ENCODE measurements at places on chromosomes 3 and 15.

DNA sequence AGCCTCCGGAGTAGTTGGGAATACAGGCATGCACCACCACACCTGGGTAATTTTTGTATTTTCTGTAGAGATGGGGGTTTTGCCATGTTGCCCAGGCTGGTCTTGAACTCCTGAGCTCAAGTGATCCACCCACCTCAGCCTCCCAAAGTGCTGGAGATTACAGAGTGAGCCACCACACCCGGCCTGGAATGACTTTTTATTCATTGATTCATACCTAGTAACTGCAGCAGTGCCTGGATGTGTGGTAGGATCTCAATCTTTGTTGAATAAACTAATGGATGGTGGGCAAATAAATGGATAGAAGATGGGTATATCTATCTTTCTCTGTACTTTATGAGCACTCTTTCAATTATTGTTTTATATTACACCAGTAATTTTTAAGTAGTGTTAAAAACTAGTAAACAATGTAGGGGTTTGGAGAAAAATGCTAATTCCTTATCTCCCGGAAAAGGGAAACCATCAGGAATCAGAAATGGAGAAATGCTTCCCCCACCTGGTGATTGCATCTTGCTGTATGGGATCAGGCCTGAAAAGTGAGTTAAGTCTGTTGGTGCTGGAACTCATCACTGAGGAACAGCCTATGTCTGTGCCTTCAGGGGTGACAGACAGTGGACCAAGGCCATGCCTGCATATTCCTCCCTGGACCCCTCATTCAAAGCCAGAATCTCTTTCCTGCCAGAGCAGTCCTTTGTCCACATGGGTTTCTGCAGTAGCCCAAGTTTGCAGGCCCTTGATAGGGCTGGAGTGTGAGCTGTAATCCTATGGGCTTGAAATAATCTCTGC lies 161.0 kb upstream of the CTDSPL start:
- DNase-seq, result no peak

DNA sequence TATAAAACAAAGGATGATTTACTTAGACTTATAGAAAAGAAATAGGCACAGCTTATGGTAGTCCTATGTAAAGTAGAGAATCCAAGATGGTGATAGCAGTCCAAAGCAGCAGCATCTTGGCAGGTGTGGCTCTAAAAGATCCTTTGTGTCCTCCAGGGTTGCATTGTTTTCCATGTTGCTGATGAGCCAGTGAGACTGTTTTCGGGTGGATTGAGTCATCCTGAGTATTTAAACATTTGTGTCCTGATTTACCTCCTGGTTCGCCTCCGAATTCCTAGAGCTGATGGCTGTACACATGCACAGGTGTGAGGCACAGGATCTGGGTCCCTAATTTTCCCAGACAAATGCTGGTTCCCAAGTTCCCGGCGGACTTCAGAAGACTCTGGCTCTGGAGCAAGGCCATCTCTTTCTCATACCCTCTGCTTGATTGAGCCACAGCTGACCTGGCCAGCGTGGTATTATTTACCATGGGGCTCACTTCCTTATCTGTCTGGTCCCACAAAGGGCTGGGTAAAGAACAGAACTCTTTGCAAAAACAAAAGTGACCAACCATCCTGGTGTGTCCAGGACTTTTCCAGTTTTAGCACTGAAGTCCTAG lies 51.0 kb downstream of the ARNT2 start:
- no peak for DNase-seq

DNA sequence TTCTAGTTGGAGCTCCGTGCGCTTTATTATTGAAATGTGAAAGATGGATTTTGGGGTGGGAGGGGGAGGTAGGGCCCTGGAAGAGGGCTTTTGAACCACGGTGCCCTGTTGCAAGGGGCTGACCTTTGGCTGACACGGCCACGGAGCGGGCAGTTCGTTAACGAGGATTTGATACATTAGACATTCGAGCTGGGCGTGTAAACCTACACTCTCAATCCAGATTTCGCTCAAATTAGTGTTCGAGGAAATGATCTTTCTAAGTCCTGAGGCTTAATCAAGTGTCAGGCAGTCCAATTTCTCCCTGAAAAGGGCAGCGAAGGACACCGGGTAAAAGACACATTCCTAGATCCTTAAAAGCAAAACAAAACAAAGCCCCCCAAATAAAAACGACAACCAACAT lies 13.0 kb downstream of the ZIC1 start:
- DNase-seq, result no peak

GRCh38 chr15:41334293-41335120 lies 1.8 kb downstream of the NUSAP1 start:
- DNase-seq, result no peak

GRCh38 chr3:60294181-60294580 lies 957.1 kb downstream of the FHIT start:
- no peak for DNase-seq

DNA sequence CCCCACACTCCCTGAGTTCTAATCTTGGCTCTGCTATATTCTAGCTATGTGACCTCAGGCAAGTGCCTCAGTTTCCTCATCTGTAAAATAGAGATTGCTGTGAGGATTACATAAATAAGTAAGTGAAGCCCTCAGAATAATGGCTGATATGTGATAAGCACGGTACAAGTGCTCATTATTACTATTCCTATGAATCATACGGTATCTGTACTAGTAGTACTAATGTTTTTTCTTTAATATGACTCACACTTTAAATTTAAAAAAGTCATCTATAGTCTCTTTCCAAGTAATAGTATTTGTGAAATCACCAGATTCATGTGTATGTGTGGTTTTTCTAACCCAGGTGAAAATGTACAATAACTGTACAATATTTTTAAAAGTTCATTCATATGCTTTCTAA lies 58.7 kb downstream of the CLDN11 start:
- DNase-seq, result no peak

DNA sequence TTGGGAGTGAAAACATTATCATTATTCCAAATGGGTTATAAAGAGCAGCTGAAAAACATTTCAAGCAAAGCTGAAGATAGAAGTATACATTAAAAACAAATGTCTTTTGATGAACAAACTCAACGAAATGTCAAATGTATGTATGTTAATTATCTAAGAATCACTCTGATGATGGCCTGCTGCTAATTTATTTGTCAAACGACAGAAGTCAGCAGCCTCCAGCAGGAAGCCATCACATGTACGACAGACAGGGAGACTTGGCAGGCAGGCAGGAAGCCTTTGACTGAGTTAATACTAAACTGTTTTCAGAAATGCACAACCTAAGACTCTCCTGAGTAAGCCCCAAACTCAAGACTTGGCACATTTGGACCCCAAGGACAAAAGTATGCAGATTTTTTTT lies 491.1 kb downstream of the ZNF385D start:
- no peak for DNase-seq

DNA sequence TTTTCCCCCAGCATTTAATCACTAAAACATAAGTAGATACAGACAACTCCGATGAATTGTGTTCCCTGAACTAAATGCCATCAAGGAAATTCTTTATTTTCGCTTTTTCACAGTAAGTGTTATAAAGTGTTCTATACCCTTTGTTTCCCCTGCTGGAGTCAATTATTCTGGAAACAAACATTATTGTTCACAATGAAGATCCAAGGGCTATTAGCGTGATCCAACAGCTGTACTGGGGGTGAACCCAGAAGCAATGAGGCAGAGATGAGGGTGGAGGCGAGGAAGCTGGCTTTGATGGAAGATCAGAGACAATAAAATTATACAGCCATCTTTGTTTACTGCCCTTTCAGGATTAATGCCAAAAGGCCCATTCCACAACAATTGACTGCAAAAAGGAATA lies 250.3 kb upstream of the IGF1R start:
- DNase-seq, result no peak

DNA sequence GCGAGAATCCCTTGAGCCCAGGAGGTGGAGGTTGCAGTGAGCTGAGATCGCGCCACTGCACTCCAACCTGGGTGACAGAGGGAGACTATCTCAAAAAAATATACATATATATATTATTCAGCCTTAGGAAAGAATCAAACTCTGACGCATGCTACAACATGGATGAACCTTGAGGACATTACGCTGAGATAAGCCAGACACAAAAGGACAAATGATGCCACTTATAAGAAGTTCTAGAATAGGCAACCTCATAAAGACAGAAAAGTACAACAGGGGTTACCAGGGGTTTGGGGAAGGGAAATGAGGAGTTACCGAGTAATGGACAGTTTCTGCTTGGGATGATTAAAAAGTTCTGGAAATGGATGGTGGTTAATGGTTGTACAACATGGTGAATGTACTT lies 727 bp downstream of the PDHB start:
- DNase-seq, result no peak

- no peak for DNase-seq
Observed at GRCh38 chr15:48406911-48407310, 75.7 kb downstream of the DUT start.

- no peak for DNase-seq
Observed at GRCh38 chr15:48501208-48501607, 144.3 kb downstream of the FBN1 start.

DNA sequence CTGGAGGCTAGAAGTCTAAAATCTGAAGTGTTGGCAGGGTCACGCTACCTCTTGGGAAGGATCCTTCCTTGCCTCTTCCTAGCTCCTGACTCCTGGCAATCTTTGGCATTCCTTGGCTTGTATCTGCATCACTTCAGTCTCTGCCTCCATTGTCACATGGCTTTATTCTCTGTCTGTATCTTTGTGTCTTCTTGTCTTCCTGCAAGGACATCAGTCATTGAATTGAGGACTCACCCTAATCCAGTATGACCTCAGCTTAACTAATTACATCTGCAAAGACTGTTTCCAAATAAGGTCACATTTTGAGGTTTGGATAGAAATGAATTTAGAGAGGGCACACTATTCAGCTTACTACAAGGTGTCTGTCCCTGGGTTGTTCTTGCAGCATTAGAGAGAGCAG lies 31.1 kb upstream of the UTS2B start:
- no peak for DNase-seq

- DNase-seq, result no peak
Observed at GRCh38 chr3:136989781-136990524, 32.2 kb downstream of the IL20RB start.

GRCh38 chr3:143718463-143718862 lies 129.8 kb downstream of the SLC9A9 start:
- no peak for DNase-seq

GRCh38 chr15:99404454-99404853 lies 153.2 kb downstream of the LRRC28 start:
- no peak for DNase-seq

GRCh38 chr15:100175406-100176114 lies 166.2 kb downstream of the ADAMTS17 start:
- no peak for DNase-seq

GRCh38 chr3:112446343-112446742 lies 52.9 kb downstream of the BTLA start:
- DNase-seq, result no peak

- no peak for DNase-seq
Observed at GRCh38 chr3:108488631-108489030, 21.8 kb downstream of the MYH15 start.

GRCh38 chr3:99909714-99910495 lies 92.2 kb downstream of the CMSS1 start:
- no peak for DNase-seq

DNA sequence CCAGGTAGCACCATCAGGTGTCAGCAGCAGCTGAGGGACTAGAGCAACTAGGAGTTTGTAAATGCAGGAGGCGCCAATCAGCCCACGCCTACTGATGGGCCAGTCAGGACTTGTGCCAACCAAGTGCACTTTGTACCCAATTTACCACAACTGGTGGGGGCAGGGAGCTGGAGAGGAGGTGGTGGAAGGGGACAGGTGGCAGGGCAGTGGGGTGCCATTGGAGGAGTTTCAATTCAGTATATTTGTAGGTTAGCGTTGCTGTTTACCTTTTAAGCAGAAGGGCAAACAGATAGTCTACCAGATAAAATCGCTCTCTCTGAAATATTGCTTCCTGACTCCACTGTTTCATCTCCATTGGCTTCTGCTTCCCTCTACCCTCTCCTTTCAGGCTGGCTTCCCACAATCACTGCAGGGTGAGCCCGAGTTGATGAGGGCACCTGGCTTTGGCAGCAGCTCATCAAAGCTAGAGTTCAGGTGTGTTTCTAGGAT lies 75.7 kb downstream of the TRIM69 start:
- no peak for DNase-seq

DNA sequence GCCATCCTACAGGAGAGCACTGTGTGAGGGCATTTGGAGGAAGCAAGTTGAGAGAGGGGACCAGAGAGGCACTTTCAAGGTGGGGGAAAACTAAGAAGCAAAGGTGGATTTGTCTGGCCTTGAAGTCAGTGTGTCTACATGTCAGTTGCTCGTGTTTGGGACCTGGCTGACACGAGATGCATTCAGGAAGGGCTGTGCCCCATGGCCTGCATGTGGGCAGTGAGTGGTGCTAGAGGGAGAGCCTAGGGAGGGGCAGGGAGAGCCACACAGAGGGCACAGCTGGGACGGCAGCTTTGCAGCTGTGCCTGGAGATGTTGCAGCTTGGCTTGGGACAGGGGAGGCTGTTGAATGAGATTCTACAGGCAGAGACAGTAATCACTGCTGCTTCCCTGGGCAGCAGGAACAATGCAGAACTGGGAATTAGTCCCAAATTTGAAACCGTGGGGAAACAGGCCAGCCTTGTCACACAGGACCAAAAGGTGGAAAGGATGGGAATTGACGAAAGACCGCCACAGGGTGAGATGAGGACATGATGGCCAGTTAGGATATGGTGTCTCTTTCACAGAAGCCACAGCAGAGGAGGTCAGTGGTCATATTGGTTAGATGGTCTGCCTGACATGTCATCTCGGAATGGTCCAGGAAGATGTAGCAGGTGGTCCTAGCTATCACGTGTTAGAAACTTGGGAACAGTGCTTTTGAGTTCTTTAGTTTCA lies 10.0 kb downstream of the SEC61A1 start:
- DNase-seq, result no peak

- no peak for DNase-seq
Observed at GRCh38 chr15:95326431-95327182, 1003.9 kb upstream of the NR2F2 start.
